ENCODE measurements at places on chromosomes 2 and 18.

- no peak for DNase-seq
Measured at GRCh38 chr2:121591199-121591598, 58.1 kb downstream of the CLASP1 start.

GRCh38 chr2:224039770-224040440 lies 819 bp upstream of the SERPINE2 start:
- DNase-seq: no peak

GRCh38 chr18:25799231-25799630 lies 291.2 kb downstream of the SS18 start:
- no peak for DNase-seq

DNA sequence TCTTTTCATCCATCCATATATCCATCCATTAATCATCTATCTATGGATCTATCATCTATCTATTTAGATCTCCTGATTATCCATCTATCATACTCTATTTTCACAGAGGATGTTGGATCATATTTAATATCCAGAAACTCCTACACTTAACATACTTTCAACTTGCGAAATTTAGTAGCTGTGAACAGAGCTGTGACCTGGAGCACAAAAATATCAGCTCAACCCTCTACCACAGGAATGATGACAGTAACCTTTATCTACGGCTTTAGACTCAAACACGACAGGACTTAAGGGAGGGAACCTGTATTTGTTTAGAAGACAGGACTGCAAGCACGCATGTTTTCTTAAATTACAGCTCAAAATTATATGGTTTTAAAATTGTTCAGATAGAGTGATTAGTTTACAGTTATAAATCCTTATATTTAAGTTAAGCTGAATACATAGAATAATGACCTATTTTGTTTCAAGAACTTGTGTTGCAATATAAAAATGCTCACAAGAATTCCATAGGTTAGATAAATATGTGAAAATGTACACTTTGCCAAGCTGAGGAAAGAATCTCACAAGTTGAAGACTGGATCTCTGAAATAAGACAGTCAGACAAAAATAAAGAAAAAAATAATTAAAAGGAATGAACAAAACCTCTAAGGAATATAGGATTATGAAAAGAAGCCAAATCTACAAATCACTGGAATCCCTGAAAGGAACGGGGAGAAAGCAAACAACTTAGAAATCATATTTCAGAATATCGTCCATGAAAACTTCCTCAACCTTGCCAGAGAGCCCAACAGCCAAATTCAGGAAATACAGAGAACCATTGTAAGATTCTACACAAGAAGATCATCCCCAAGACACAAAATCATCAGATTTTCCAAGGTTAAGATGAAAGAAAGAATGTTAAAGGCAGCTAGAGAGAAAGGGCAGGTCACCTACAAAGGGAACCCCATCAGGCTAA lies 142.0 kb downstream of the COL6A3 start:
- DNase-seq: no peak

DNA sequence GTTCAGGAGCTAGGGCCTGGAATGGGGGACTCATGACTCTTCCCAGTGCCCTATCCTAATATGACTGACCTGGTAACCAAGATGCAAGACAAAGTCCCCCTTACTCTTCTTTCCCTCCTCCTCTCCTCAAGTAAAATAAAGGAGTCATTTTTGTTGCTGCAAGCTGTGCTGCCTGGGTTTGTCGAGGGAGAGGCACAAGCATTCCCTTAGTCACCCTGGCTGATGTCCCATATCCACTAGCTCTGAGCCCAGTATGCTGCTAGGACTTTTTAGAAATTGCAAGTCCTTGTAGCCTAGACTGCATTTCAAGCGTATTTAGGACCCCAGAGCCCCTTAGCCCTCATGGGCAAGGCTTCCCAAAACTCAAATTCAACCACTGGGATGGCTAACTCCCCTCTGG lies 338.5 kb upstream of the SETBP1 start:
- DNase-seq: no peak

DNA sequence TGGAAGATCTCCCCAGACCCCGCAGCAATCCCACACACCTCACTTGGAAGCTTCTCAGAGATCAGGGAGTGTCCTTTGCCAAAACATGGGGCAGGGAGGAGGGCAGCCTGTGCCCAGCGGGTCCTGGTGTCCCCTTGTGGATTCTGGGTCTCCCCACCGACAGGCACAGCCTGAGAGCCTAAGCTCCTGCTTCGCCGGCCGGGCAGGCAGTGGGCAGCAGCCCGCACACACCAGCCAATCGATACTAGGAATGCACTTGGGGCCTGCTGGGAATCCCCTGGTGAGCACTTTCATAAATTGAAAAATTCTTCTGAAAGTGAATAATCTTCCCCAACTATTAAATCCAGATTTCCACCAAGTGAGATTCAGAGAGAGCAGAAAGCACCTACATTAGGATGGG lies 246.0 kb downstream of the ATAD2B start:
- no peak for DNase-seq

GRCh38 chr2:70696142-70696541 lies 71.9 kb downstream of the ADD2 start:
- DNase-seq: no peak

- peak; percentile 17 for DNase-seq
Measured at GRCh38 chr2:108215794-108216211, 24.0 kb upstream of the SULT1C3 start.

GRCh38 chr2:61218817-61219170 lies 56.8 kb downstream of the C2orf74 start:
- DNase-seq: no peak

- no peak for DNase-seq
Measured at GRCh38 chr2:202762556-202762955, 109.0 kb downstream of the ICA1L start.

GRCh38 chr2:158969162-158969714 lies 798 bp downstream of the TANC1 start:
- no peak for DNase-seq

DNA sequence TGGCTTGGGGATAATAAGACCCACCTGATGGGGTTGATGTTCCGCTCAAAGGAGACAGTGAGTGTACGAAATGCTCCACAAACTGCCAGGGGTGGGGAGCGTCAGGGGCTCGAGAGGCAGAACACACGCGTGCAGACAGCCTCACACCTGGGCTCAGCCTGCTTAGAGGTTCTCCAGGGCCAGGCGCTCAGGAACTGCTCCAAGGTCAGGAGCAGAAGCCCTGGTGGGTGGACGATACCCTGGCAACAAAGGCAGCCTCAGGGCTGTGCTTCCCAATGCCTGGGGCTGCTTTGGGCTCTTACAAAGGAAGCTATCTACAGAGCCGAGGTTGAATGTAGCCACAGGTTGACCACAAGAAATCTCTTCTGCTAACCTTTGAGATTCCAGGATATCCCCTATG lies 114.4 kb downstream of the CLIP4 start:
- no peak for DNase-seq

DNA sequence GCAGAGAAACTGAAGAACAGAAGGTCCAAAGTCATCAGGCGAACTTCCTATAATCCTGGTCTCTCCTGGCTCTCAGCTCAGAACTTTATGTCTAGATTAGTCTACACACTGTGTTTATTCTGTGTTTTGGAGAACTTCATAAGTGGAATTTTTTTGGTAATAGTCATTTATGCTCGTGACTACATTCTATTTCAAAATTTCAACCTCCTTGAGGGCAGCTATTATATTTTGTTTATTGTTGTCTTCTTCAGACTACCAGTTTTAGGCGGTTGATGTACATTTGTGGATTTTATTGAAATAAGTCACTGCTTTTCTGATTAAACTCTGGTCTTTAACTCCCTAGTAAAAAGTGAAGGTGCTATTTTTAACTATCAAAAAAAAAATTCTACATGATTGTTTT lies 816.6 kb downstream of the SATB2 start:
- no peak for DNase-seq

DNA sequence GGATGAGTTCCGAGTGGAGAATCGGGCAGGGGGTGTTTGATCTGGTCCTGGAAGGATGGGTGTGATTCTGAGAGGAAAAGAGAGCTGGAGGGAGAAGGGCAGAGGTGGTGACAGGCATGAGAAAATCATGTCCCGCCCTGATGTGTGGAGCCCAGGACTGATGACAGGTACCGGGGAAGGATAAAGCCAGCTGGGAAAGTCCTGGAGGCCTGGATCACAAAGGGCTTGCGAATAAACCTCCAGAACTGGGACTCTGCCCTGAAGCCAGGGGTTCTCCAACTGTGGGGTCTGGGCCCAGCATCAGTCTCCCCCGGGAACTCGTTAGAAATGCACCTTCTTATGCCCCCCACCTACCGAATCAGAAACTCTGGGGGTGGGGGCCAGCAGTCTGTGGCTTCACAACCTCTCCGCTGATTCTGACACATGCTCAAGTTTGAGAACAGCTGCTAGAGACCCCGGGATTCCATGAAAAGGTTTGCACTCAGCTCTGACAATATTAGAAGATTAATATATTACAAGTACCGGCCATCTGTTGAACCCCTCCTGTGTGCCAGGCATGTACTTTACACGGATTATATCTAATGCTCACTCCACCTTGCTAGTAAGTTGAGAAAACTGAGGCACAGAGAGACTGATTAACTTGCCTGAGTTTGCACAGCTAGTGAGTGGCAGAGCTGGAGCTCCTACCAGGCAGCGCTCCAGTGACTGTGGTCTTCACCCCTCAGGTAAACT lies 8.0 kb downstream of the TNFRSF11A start:
- DNase-seq: no peak

DNA sequence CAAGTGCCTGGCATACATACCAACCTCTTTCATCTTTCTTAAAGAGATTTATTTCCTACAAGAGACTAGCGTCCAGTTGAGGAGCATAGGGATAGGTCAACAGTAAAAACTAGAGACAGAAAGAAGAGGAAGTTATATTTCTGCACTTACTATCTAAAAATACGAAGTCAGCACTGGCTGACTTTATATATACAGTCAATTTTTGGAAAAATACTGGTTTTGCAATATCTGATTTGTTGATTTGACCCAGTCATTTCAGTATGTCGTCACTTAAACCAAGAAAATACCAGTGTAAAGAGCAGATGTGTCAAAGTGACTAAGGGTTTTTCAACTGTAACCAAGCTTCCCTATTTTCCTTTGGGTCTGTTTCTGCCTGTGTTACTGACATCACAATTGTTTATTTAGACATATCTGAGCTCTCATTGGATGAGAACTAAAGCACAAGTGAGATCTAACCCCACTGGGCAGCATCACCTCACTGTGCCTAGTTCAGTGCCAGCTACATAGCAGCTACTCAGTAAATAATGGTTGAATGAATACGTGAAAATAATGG lies 23.0 kb downstream of the CYTIP start:
- no peak for DNase-seq

GRCh38 chr2:196242131-196242620 lies 70.8 kb upstream of the STK17B start:
- DNase-seq: no peak

GRCh38 chr18:4806331-4806730 lies 351.2 kb upstream of the DLGAP1 start:
- no peak for DNase-seq

- no peak for DNase-seq
Measured at GRCh38 chr2:45483997-45484396, 127.1 kb downstream of the SRBD1 start.

DNA sequence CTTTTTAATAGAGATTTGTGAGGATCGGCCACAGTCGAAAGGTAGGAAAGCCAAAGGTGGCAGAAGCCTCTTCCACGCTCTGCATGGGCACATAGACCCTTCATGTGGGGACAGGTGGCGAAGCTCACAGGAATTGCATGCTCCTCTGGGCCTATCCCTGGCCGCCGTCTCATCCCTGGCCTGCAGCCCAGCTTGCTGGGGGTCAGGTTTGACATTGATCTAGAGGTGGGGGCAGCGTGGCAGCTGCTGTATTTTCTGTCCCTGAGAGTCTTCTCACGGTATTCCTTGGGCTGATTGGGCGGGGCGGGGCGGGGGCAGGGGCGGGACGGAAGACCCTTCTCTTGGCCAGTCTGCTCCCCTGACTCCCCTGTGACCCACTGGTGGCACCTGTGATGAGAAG lies 48.9 kb downstream of the STK25 start:
- DNase-seq: no peak

Measured in NCI-H774 (cell line).